ENCODE measurements at places on chromosomes 5 and 9. TPM values are rescaled to one million over a fixed set of nuclear protein-coding genes. Genes with fewer than 3 reads are reported as not detected.

PTGES gene
- 1.1 TPM for total RNA-seq

KCNMB1 gene
- 0.83 TPM for total RNA-seq

TAF1L gene
- not detected for total RNA-seq

MPDZ gene
- 61.5 TPM for total RNA-seq

AQP3 gene
- total RNA-seq = 14.3 TPM

GRCh38 chr5:119010206-119010605, 21.9 kb upstream of the DTWD2 start:
- no peak overlapping the region for H3K4me3 ChIP-seq
- no peaks in the 10 kb centered on the region for H3K27me3 ChIP-seq
- DNase-seq = no peak
- H3K4me1 ChIP-seq = no peaks in the 10 kb centered on the region
- H3K27ac ChIP-seq = no peak overlapping the region
- H3K36me3 ChIP-seq = no peaks in the 10 kb centered on the region

DNA sequence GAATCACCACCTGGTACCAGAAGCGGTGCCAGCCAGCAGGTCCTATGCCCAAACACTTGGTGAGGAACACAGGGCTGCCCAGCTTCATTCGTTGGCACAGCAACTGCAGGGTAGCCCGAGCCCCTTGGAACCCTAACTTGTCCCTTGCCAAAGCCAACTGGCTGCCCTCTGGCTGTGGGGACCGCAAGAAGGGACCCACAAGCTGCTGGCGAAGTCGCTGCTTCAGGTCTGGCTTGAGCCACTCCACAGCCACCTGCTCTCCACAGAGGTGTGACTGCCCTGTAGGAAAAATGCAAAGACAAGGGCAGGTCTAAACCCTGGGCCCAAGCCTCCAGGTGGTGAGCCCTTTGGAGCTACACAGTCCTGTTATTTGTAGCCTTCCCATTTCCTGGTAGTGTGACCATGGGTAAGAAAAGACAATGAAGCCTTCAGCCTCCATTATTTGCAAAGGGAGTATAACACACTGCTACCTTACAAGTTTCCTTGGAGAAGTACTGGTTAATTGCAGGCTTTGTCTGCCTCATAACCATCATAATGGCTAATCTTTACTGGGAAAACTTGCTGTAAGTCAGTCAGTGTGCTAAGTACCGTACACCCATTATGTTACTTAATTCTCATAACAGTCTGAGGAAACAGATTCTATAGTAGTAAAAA, 1.8 kb downstream of the DND1 start:
- H3K36me3 ChIP-seq = peaks cover 67% of the 10 kb centered on the region
- no peaks in the 10 kb centered on the region for H3K4me1 ChIP-seq
- H3K27ac ChIP-seq = no peak overlapping the region

GRCh38 chr5:936149-937144, 43.8 kb downstream of the TRIP13 start:
- DNase-seq = no peak
- no peaks in the 10 kb centered on the region for H3K4me1 ChIP-seq
- no peak overlapping the region for H3K4me3 ChIP-seq
- H3K27me3 ChIP-seq = no peaks in the 10 kb centered on the region
- H3K36me3 ChIP-seq = no peaks in the 10 kb centered on the region
- no peak overlapping the region for H3K27ac ChIP-seq

GRCh38 chr5:2755076-2755680, 3.7 kb upstream of the IRX2 start:
- H3K4me1 ChIP-seq = no peaks in the 10 kb centered on the region
- H3K27ac ChIP-seq = no peak overlapping the region
- no peaks in the 10 kb centered on the region for H3K36me3 ChIP-seq
- DNase-seq = peak; percentile 50

GRCh38 chr9:4306777-4307121, 6.9 kb upstream of the GLIS3 start:
- no peak for DNase-seq
- no peak overlapping the region for H3K27ac ChIP-seq
- no peaks in the 10 kb centered on the region for H3K36me3 ChIP-seq
- no peaks in the 10 kb centered on the region for H3K27me3 ChIP-seq
- H3K4me1 ChIP-seq = no peaks in the 10 kb centered on the region
- no peak overlapping the region for H3K4me3 ChIP-seq

- no peaks in the 10 kb centered on the region for H3K36me3 ChIP-seq
- H3K27ac ChIP-seq = no peak overlapping the region
Measured at GRCh38 chr5:110258460-110259216, 467.8 kb downstream of the TMEM232 start.

DNA sequence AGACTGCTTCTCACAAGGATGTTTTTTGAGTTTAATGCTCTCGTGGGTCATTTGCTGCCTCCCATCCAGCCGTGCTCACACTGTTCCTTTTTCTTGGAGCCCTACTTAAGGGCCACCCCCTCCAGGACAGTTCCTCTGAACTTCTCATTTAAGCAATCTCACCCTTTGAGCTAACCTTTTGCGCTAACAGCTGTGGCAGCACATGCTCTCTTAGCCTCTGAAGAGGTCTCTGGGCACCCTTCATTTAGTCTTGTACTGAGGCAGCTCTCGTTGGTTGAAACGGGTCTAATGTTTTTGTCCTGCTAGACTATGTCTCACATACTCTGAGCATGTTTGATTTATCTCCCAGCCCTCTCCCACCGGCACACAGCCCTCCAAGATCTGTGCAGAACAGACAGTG, 11.8 kb downstream of the ALDH1B1 start:
- peaks cover 3% of the 10 kb centered on the region for H3K4me1 ChIP-seq
- H3K27me3 ChIP-seq = no peaks in the 10 kb centered on the region
- no peak overlapping the region for H3K4me3 ChIP-seq
- no peak for DNase-seq
- H3K27ac ChIP-seq = no peak overlapping the region

- H3K27me3 ChIP-seq = no peaks in the 10 kb centered on the region
- H3K4me3 ChIP-seq = no peak overlapping the region
- H3K27ac ChIP-seq = no peak overlapping the region
- DNase-seq = peak; percentile 85
- H3K4me1 ChIP-seq = peaks cover 37% of the 10 kb centered on the region
- peaks cover 20% of the 10 kb centered on the region for H3K36me3 ChIP-seq
Measured at GRCh38 chr9:127942216-127943010, 4.8 kb upstream of the DPM2 start.

GRCh38 chr5:65446682-65447081, 35.0 kb downstream of the ADAMTS6 start:
- H3K4me1 ChIP-seq = no peaks in the 10 kb centered on the region
- DNase-seq = no peak
- H3K27ac ChIP-seq = no peak overlapping the region
- no peak overlapping the region for H3K4me3 ChIP-seq
- H3K27me3 ChIP-seq = no peaks in the 10 kb centered on the region
